HuH-7 (cell line): ENCODE measurements at places on chromosomes 7 and 10.

GRCh38 chr10:128265596-128265995, 139.4 kb upstream of the MKI67 start:
- no peak for DNase-seq

DNA sequence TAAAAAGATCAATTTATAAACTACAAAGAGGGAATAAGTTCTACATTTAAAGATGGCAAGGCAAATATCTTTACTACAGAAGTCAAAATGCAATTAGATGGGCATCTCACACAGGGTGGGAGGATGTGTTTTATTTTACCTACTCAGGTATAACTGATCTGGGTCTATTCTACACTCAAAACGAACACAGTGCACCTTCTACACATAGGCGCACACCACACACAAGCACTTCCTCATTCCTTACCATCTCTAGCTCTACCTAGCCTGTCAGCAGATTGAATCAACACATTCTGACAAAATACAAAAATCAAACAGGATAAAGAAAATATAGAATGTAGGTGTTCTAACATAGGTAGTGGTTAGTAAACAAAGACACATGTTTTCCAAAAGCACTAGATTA, 64.8 kb downstream of the SGCE start:
- no peak for DNase-seq

DNA sequence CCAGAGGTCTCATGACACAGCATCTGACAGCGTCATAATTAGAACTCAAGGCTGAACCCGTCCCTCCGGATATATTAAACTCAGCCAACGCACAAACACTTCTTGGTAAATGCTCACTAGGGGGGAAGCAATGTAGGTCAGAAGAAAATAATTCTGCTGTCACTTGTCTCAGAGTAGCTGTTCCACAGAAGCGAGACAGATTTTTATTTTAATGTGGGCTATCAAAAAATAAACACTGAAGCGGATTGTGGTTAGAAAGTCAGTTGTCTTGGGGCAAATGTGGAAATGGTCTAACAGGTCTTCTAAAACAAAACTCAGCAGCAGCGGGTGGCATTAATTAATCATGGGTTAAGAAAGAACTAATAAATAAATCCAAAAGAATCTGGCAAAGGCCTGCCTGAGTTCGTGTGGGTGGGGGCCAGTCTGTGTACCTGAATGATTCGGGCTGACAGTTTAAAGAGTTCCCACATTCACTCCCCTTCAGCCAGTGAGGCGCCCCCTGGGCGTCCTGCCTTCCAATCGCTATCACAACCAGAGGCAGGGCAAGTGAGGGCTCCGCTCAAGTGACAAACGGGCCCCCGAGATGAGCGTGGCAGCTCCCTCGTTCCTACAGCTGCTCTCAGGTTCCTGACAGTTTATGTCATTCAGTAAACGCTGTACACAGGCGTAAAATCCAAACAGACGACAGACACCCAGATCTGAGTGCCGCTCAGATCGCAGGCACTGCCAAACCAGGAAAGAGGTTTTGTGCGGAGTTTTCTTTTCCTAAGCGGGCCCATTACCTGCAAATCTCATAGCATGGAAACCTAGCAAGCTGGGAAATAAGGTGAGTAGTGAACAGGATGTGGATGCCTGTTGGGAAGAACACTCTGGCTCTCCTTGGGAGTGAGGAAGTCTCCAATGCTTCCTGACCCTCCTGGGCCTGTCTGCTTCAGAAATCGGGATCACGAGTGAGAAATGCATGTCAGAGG, 52.9 kb downstream of the NRAP start:
- no peak for DNase-seq

- DNase-seq: peak; percentile 24
Observed at GRCh38 chr7:79820387-79820786, 314.2 kb upstream of the GNAI1 start.

GRCh38 chr7:10662491-10662890, 311.2 kb upstream of the PHF14 start:
- no peak for DNase-seq

DNA sequence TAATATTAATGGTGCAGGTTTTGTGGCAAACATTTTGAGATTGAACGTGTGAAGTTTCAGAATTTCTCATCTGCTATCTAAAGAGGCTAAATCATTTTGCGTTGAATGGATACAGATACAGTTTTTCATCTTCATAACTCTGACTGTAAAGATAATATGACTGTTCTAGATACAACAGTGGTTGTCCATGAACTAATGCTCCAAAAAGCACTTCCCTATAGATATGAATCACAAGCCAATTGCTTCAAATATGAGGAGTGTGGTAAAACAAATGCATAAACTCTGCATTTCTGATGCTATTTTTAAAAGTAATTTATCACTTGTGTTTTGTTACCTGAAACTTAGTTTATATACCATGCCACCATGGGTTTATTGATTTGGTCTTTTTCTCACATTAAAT, 750.1 kb downstream of the MAGI2 start:
- no peak for DNase-seq

- no peak for DNase-seq
Observed at GRCh38 chr7:102836191-102836919, 76.4 kb upstream of the LRRC17 start.

- no peak for DNase-seq
Observed at GRCh38 chr10:22619101-22619500, 95.3 kb downstream of the PIP4K2A start.

GRCh38 chr10:80532571-80532970, 5.1 kb upstream of the SH2D4B start:
- no peak for DNase-seq

GRCh38 chr7:105298439-105298894, 90.3 kb downstream of the SRPK2 start:
- DNase-seq: no peak

GRCh38 chr10:19921300-19922140, 105.3 kb downstream of the PLXDC2 start:
- no peak for DNase-seq

GRCh38 chr10:63636812-63637211, 115.6 kb downstream of the REEP3 start:
- no peak for DNase-seq

DNA sequence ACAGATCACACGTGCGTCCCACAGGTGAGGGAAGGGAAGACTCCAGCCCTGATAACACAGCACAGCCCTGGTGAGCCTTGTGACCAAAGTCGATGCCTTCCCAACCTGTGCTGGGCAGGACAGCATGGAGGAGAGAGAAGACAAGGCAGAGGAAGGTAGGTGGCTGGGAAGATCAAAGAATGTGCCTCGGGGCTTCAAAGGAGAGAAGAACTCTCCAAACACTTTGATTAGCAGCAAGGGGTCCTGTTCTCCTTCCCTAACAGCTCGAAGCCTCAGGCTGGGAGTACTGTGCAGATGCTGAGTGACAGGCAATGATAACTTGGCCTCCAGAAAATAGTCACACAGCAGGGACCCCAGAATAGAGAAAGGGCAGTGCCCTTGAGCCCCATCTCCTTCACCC, 288.5 kb downstream of the TCERG1L start:
- DNase-seq: no peak

DNA sequence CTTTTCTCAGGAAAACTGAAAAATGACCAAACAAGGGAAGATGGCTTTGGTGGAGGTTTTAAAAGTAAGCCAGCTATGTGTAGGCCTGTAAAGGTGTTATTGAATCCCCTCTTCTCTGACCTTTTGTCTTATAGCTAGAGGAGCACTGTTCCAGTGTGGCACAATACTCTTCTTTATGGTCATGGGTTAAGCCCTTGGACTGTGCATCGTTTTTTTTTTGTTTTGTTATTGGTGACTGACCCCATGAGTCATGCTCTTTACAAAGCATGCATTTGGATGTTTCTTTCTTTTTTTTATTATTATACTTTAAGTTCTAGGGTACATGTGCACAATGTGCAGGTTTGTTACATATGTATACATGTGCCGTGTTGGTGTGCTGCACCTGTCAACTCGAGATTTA, 19.6 kb upstream of the FAM25A start:
- no peak for DNase-seq

DNA sequence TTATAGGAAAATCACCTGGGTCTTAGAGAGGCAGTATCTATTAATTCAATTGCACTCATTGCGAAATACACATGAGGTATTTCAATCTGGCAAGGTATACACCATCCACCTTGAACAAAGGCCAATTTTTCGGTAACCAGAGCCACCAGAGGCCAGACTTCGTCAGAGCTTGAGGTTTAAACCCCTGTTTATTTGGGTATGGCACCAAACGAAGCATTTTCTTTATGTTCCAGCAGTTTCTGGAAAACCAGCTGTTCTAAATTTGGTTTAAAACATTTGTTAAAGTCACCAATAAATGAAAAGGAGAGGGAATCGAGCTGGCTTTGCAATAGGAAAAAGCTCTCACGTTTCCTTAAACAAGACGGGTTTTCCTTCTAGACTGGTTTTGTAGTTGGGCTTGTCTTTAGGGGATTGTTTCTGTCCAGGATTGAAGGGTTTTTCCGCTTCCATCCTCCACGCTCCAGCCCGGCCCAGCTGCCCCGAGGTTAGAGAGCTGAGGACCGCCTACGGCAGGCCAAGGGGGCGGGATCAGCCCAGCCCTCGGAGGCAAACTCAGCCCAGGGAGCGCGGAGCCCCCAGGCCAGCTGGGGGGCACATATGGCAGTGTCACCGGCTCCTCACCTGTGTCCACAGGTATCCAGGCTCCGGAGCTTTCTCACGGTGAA, 539.4 kb upstream of the MGMT start:
- no peak for DNase-seq
